ENCODE measurements at places on chromosomes 5 and 9. TPM values are rescaled to one million over a fixed set of nuclear protein-coding genes. Genes with fewer than 3 reads are reported as not detected.
A peak's percentile ranks its signal among the peaks of the same experiment; 100 is the strongest.

DNA sequence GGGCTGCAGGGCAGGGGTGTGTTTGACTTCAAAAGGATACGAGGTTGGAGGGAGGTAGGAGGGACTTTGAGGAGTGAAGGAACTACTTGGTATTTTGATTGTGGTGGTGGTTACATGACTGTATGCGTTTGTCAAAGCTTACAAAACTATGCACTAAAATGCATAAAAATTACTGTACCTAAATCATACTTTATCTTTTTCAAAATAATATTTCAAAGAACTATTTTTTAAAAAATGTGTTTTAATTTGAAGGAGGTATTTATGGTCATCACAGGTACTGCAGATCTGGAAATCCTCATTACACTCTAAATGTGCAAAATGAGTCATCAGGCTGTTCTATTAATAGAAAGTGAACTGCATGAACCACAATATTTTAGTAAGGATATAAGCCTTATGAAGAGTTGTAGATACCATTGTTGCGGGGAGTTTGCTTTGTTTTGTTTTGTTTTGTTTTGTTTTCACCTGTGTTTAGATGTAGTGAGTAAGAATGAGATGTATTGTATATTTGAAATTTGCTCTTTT is 116.9 kb downstream of the ARRDC3 start:
- H3K4me3 ChIP-seq = no peak overlapping the region
- no peaks in the 10 kb centered on the region for H3K27me3 ChIP-seq
- H3K36me3 ChIP-seq = no peaks in the 10 kb centered on the region

DNA sequence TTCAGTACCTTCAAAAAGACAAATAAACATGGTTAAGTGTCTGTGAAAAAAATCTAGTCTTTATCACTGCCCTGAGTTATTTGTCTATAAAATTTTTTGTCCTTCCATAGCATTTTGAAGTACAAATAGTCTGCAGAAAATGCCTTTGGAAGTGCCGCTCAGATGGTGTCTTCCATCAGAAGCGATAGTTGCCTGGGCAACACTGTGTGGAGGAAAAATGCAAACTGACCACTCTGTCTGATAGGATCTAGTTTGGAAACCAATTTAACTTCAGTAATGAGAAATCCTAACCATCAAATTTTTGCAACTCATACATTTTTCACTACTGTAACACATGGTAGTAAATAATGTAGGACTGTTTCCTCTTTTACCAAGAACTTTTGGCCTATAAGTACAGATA is 449.9 kb downstream of the PRELID2 start:
- H3K36me3 ChIP-seq = no peaks in the 10 kb centered on the region
- no peaks in the 10 kb centered on the region for H3K27me3 ChIP-seq
- H3K4me3 ChIP-seq = no peak overlapping the region
- H3K27ac ChIP-seq = no peak overlapping the region
- DNase-seq = no peak

DNA sequence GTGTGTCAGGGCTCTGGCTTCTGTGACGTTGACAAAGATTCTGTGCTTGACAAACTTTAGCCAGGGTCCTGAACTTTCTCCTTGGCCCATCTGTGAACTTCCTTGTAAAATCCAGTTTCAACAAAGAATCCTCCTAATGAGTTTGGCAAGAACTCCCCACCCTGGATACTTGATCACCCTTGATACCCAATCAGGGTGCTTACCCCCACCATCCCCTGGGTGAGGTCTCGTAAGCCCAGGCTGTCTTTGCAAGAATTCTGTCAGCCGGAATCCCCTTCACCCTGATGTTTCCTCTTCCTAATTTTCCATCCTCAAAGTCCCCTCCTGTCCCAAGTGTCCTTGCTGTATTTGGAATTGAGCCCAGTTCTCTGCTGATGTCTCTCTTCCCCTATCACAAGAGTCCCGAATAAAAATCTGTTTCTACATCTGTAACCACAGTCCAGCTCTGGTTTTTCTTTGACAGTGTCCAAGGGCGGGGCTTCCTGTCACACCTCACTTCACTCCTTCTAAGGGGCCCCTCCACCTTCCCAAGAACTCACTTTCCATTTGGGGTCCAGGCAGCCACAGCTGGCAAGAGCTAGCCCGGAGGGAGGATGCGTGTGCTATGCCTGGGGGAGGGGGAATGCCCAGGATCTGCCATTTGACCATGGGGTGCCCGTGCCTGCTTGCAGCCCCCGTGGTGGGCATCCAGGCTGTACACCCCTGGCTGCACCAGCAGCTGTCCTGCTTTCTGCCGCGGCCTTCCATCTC is 2.7 kb upstream of the CARD19 start:
- peaks cover 4% of the 10 kb centered on the region for H3K36me3 ChIP-seq
- no peak overlapping the region for H3K4me3 ChIP-seq
- no peak for DNase-seq
- H3K27me3 ChIP-seq = no peaks in the 10 kb centered on the region
- H3K4me1 ChIP-seq = peaks cover 28% of the 10 kb centered on the region

- no peak for DNase-seq
- no peaks in the 10 kb centered on the region for H3K4me1 ChIP-seq
- H3K4me3 ChIP-seq = no peak overlapping the region
Observed at GRCh38 chr5:137681191-137681590, 54.7 kb downstream of the KLHL3 start.

- H3K27me3 ChIP-seq = no peaks in the 10 kb centered on the region
- no peak overlapping the region for H3K27ac ChIP-seq
- H3K4me1 ChIP-seq = peaks cover 11% of the 10 kb centered on the region
- DNase-seq = peak; percentile 82
Observed at GRCh38 chr5:150350524-150351344, 6.8 kb upstream of the TCOF1 start.

The FOXD4 gene
- 0.24 TPM for total RNA-seq

DNA sequence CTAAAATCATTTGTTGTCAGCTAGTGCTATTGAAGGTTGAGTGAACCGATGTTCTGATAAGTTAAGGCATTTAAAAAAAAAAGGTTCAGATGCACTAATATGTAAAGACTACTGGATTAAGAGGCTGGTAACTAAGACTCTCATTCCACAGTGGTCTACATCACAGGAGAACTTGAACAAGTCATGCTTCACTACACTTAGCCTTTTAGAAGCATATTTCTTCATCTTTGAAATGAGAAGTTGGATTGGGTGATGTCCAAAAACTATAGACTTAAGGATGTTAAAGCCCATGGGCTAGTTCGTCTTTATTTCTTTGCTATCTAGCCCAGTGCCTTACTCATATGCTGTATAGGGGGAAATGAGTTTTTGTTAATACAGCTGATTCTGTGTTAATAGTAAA is 107.2 kb downstream of the NDUFS4 start:
- H3K36me3 ChIP-seq = 0 out of 2 replicates have a peak, but pooled peaks cover 2% of the 10 kb centered on the region
- no peaks in the 10 kb centered on the region for H3K4me1 ChIP-seq
- H3K4me3 ChIP-seq = no peak overlapping the region
- H3K27me3 ChIP-seq = no peaks in the 10 kb centered on the region

The CDH9 gene
- total RNA-seq = not detected

The ABLIM3 gene
- 32.8 TPM for total RNA-seq

DNA sequence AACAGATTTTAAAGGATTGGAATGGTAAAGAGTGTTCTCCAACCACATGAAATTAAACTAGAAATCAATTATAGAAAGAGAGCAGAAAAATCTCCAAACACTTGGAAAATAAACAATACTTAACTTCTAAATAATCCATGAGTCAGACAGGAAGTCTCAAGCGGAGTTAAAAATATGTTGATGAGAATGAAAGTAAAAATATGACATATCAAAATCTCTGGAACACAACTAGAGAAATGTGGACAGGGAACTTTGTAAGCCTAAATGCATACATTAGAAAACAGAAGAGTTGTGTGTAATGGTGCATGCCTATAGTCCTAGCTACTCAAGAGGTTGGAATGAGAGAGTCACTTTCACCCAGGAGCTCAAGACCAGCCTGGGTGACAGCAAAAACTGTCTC is 47.9 kb upstream of the ZNF618 start:
- no peaks in the 10 kb centered on the region for H3K27me3 ChIP-seq
- H3K27ac ChIP-seq = no peak overlapping the region
- H3K36me3 ChIP-seq = no peaks in the 10 kb centered on the region
- H3K4me1 ChIP-seq = no peaks in the 10 kb centered on the region
- no peak overlapping the region for H3K4me3 ChIP-seq
- no peak for DNase-seq

The FBXW5 gene
- total RNA-seq = 89.0 TPM

The GPR150 gene
- total RNA-seq = not detected

- no peaks in the 10 kb centered on the region for H3K4me1 ChIP-seq
- no peak for DNase-seq
- H3K27ac ChIP-seq = no peak overlapping the region
- no peak overlapping the region for H3K4me3 ChIP-seq
- no peaks in the 10 kb centered on the region for H3K36me3 ChIP-seq
- H3K27me3 ChIP-seq = no peaks in the 10 kb centered on the region
Observed at GRCh38 chr5:164090358-164090757, 584.9 kb downstream of the MAT2B start.

- no peak overlapping the region for H3K27ac ChIP-seq
- H3K4me3 ChIP-seq = no peak overlapping the region
- no peaks in the 10 kb centered on the region for H3K4me1 ChIP-seq
- H3K27me3 ChIP-seq = peaks cover 5% of the 10 kb centered on the region
Observed at GRCh38 chr5:163531272-163531671, 25.9 kb downstream of the MAT2B start.

GRCh38 chr5:108588323-108588722 is 159.4 kb upstream of the FER start:
- H3K27me3 ChIP-seq = no peaks in the 10 kb centered on the region
- H3K27ac ChIP-seq = no peak overlapping the region
- no peaks in the 10 kb centered on the region for H3K36me3 ChIP-seq
- H3K4me3 ChIP-seq = no peak overlapping the region
- DNase-seq = no peak

GRCh38 chr9:127664324-127664677 is 42.5 kb upstream of the CFAP157 start:
- peaks cover 22% of the 10 kb centered on the region for H3K4me1 ChIP-seq
- DNase-seq = no peak
- no peak overlapping the region for H3K27ac ChIP-seq
- no peaks in the 10 kb centered on the region for H3K27me3 ChIP-seq
- no peak overlapping the region for H3K4me3 ChIP-seq

DNA sequence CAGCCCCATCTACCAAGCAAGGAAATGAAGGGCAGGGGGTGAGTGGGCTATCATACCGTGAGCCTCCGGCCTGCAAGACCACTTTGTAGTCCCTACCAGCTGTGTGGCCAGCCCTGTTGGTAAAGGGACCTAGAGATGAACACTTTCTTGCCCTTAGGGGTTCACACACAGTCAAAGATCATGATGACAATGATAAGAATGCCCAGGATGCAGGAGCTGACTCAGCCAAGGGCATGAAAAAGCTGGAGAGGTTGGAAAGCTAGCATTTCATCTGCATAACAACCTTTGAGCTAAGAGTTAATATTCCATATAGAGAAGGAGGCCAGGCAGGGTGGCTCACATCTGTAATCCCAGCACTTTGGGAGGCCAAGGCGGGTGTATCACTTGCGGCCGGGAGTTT is 19.2 kb upstream of the FGFR4 start:
- H3K27ac ChIP-seq = no peak overlapping the region
- no peak for DNase-seq
- no peaks in the 10 kb centered on the region for H3K4me1 ChIP-seq
- H3K36me3 ChIP-seq = peaks cover 38% of the 10 kb centered on the region

- H3K36me3 ChIP-seq = no peaks in the 10 kb centered on the region
- peaks cover 61% of the 10 kb centered on the region for H3K27me3 ChIP-seq
- no peak overlapping the region for H3K27ac ChIP-seq
- peaks cover 29% of the 10 kb centered on the region for H3K4me1 ChIP-seq
Observed at GRCh38 chr5:116575326-116576052, 866 bp upstream of the SEMA6A start.

- no peaks in the 10 kb centered on the region for H3K27me3 ChIP-seq
- H3K4me1 ChIP-seq = no peaks in the 10 kb centered on the region
- no peak overlapping the region for H3K4me3 ChIP-seq
- DNase-seq = no peak
Observed at GRCh38 chr5:97635553-97635952, 452.5 kb upstream of the RIOK2 start.

The EQTN gene
- total RNA-seq = not detected

The IL4 gene
- not detected for total RNA-seq

The PCDHB14 gene
- total RNA-seq = 18.6 TPM

DNA sequence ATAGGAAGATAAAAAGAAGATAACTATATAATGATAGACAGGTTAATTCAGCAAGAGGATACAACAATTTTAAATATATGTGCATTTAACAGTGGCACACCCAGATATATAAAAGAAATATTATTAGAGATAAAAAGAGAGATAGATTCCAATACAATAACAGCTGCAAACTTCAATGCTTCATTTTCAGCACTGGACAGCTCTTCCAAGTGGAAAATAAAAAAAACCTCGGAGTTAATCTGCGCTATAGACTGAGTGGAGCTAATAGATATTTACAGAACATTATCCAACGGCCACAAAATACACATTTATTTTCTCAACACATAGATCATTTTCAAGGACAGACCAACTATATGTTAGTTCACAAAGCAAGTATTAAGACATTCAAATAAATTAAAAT is 1229.5 kb upstream of the CDH6 start:
- no peak overlapping the region for H3K27ac ChIP-seq
- H3K4me3 ChIP-seq = no peak overlapping the region
- H3K27me3 ChIP-seq = no peaks in the 10 kb centered on the region
- H3K4me1 ChIP-seq = no peaks in the 10 kb centered on the region
- no peaks in the 10 kb centered on the region for H3K36me3 ChIP-seq

The CCL19 gene
- total RNA-seq = not detected

DNA sequence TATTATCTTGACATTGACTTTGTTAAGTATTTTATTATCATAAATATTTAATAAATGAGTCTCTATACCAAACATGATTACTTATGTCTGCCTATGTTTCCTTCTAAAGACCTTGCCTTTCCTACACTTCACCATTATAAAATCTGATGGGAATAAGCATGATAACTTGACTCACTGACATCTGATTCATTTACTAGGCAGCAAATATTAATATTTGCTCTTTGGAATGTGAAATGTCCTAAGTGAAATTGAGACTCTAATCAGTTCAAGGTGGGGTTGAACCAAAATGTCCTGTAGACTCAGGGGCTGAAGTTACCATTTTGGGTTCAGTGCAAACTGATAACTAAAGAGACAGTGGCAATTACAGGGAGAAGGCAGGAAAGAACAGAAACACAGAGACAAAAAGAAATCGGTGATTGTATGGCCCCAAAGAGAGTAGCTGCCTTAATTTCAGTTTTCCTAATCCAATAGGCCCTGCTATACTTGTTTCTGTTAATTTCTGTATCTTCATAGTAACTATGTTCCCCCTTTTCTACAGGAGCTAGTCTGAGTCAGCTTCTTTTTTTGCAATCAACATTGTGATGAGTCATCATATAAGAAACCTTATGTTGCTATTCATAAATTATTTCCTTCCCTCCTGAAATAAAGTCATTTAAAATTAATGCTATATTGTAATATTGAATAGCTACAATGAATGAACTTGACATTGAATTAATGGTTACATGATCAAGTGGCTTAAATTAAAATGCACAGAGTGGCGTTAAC is 296.8 kb downstream of the PDE4D start:
- no peak overlapping the region for H3K4me3 ChIP-seq
- no peak overlapping the region for H3K27ac ChIP-seq
- no peaks in the 10 kb centered on the region for H3K36me3 ChIP-seq
- peaks cover 7% of the 10 kb centered on the region for H3K4me1 ChIP-seq
- DNase-seq = peak; percentile 9

- peaks cover 4% of the 10 kb centered on the region for H3K4me1 ChIP-seq
- no peak overlapping the region for H3K4me3 ChIP-seq
- H3K27ac ChIP-seq = no peak overlapping the region
- no peaks in the 10 kb centered on the region for H3K36me3 ChIP-seq
Observed at GRCh38 chr9:126974594-126974993, 60.0 kb downstream of the RALGPS1 start.

The TEK gene
- total RNA-seq = 4.0 TPM

- H3K27me3 ChIP-seq = no peaks in the 10 kb centered on the region
- peak; percentile 88 for DNase-seq
- H3K4me1 ChIP-seq = peaks cover 41% of the 10 kb centered on the region
- peak overlapping the region; percentile 91 for H3K27ac ChIP-seq
Observed at GRCh38 chr5:58259685-58260152, 200.2 kb downstream of the PLK2 start.
